ENCODE measurements at places on chromosomes 13 and 19.
A peak's percentile ranks its signal among the peaks of the same experiment; 100 is the strongest.

- no peak for DNase-seq
These were observed 85.1 kb downstream of the KATNAL1 start for GRCh38 chr13:30222254-30222653.

DNA sequence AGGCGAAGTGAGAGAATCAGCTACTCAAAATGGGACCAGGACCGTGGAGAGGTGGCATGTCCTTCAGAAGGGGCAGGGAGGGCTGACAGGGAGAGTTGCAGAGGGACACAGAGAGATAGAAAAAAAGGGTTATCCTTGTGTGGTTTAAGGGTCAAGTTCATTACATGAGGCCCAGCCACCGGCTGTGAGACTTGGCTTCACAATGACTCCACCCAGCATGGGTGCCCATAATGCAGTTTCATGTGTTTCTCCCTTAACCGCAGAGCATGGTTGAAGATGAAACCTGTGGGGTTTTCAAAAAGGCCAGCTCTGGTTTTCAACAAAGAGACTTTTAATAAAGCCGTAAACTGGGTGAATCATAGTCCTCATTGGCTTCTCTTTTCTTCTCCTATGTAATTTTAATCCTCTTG lies 164.6 kb downstream of the KLF5 start:
- DNase-seq = peak; percentile 23

- no peak for DNase-seq
These were observed 109.7 kb upstream of the MCF2L start for GRCh38 chr13:112859128-112859816.

GRCh38 chr19:22604571-22605274 lies 29.4 kb upstream of the ZNF492 start:
- DNase-seq = no peak

GRCh38 chr19:33667141-33667650 lies 45.4 kb downstream of the CHST8 start:
- DNase-seq = no peak

GRCh38 chr13:113053801-113054604 lies 51.6 kb upstream of the F7 start:
- DNase-seq = no peak

DNA sequence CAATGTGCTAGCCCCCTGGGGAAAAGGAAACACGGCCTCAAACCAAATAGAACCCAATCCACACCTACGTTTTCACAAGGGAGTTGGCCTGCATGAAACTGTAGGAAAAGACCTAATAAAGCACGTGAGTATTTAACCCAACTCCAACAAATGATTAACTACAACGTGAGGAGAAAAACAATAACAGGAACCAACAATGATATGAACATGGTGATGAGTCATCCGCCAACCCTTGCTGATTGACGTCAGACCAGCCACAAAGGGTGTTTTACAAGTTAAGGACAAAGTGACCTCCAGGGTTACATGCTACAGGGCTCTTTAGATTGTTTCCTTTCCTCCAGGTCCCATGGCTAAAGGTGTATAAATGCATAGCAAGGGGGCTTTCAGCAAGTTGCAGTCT lies 460.5 kb downstream of the COG6 start:
- DNase-seq = peak; percentile 59

- no peak for DNase-seq
These were observed 88.5 kb upstream of the C1QTNF9B start for GRCh38 chr13:23985839-23986238.

Measured in activated naive CD4-positive, alpha-beta T cell treated with anti-CD3 and anti-CD28 coated beads for 36 hours (primary cell).